ENCODE measurements at places on chromosomes 7 and 10. TPM values are rescaled to one million over a fixed set of nuclear protein-coding genes. Genes with fewer than 3 reads are reported as not detected.

DNA sequence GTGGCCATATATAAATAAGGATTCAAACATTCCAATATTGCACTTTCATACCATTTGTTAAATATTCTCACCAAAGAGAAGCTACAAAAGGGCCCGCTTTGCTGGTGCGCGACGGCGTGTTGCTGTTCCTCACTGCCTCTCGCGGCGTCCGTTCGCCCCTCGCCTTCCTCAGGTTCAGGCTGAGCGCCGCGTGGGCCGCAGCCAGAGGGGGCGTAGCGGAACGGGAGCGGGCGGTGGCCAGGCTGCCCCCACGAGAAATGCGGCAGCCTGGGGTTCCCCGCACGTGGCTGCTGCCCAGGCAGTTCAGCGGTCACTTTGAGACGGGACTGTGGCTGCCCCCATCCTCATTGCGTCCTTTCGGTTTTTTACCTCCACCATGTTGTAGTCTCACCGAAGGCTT, 67.3 kb upstream of the VWDE start:
- no peak for DNase-seq

- no peak for DNase-seq
Measured at GRCh38 chr7:137895301-137896221, 48.8 kb upstream of the DGKI start.

- DNase-seq = no peak
Measured at GRCh38 chr10:127451628-127452027, 97.5 kb upstream of the NPS start.

OR6B1 gene
- not detected for total RNA-seq

- no peak for DNase-seq
Measured at GRCh38 chr7:42914009-42914408, 2.1 kb upstream of the C7orf25 start.

All from lung microvascular endothelial cell (primary cell).